Calu3 (cell line): ENCODE measurements at places on chromosomes 5 and 9. TPM values are rescaled to one million over a fixed set of nuclear protein-coding genes. Genes with fewer than 3 reads are reported as not detected.
A peak's percentile ranks its signal among the peaks of the same experiment; 100 is the strongest.

GRCh38 chr9:31135567-31135966 is 1248.9 kb upstream of the ACO1 start:
- peaks cover 26% of the 10 kb centered on the region for H3K4me1 ChIP-seq
- peak overlapping the region; percentile 59 for H3K27ac ChIP-seq
- DNase-seq = no peak
- no peaks in the 10 kb centered on the region for H3K27me3 ChIP-seq
- no peaks in the 10 kb centered on the region for H3K36me3 ChIP-seq
- no peak overlapping the region for H3K4me3 ChIP-seq

DNA sequence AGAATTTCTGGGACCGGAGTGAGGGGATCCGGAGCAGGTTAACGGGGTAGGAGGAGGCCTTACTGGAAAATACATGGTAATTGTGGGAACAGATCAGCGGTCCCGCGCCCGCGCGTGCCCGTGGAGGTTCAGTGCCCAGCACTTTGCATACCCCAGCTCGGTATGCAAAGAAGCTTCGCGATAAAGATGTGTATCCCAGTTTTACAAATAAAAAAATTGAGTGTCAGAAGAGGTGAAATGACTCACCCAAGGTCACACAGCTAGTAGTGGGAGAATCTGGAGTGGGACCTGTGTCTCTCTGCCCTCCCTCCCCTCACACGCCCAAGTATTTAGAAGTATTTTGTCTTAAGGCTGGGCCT is 967 bp downstream of the NEURL1B start:
- H3K27me3 ChIP-seq = peaks cover 84% of the 10 kb centered on the region
- H3K4me3 ChIP-seq = peak overlapping the region; percentile 56
- H3K4me1 ChIP-seq = peaks cover 8% of the 10 kb centered on the region
- no peak overlapping the region for H3K27ac ChIP-seq
- H3K36me3 ChIP-seq = no peaks in the 10 kb centered on the region

DNA sequence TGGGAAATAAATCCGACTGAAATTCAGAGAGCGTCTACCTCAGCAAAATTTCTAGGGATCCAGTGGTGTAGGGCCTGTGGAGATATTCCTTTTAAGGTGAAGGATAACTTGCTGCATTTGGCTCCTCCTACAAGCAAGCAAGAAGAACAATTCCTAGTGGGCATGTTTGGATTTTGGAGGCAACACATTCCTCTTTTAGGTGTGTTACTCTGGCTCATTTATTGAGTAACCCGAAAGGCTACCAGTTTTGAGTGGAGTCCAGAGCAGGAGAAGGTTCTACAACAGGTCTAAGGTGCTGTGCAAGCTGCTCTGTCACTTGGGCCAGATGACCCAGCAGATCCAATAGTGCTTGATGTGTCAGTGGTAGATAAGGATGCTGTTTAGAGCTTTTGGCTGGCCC is 862.4 kb upstream of the CDH9 start:
- peaks cover 4% of the 10 kb centered on the region for H3K36me3 ChIP-seq
- no peaks in the 10 kb centered on the region for H3K27me3 ChIP-seq
- H3K4me3 ChIP-seq = no peak overlapping the region
- H3K27ac ChIP-seq = no peak overlapping the region
- H3K4me1 ChIP-seq = no peaks in the 10 kb centered on the region

DNA sequence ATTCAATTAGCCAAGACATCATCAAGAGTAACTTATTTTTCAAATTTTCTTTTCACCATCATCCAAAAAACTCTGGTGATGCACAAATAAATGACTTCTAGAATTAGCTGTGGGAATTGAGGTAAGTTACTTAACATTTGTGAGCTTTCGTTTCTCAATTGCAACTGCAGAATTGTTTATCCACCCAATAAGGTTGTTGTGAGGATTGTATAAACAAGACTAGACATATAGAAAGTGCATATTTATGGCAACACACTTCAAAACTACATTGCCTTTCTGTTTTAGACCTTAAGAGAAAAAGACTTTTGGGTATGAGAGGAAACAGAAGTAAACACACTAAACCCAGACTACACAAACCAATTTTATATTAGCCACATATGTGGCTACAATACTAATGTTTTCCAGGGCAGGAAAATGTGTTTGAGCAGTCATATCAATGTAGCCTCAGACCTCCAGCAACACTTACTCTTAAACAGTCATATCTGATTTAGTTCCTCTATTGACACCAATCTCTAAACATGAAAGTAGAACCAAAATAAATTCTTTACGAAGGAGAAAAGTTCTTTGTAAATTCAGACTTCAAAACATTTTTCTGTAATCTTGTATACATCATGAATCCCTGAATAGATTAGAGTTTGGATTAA is 488.0 kb upstream of the CYLC2 start:
- H3K4me1 ChIP-seq = no peaks in the 10 kb centered on the region
- no peak for DNase-seq
- H3K36me3 ChIP-seq = no peaks in the 10 kb centered on the region
- H3K4me3 ChIP-seq = no peak overlapping the region
- H3K27me3 ChIP-seq = no peaks in the 10 kb centered on the region
- no peak overlapping the region for H3K27ac ChIP-seq

DNA sequence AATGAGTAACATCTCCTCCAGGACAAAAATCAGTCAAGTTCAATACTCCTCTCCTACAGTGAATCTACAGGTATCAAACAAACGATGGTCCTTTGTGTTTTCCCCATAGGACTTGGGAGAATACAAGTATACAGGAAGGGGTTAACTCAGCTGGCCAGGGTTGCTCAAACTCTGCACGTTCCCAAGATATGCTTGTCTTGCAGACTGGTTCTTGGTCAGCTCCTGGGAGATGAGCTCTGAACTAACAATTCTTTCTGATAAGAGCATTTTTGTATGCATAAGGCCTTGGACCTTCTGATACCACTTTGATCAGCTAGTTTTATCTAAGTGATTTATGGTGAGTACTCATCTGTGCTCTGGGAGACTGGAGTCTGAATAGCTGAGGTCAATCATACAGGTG is 42.1 kb downstream of the LOX start:
- H3K36me3 ChIP-seq = no peaks in the 10 kb centered on the region
- no peaks in the 10 kb centered on the region for H3K27me3 ChIP-seq
- no peak overlapping the region for H3K4me3 ChIP-seq
- H3K27ac ChIP-seq = no peak overlapping the region

The PCDHGA8 gene
- total RNA-seq = 0.95 and 1.1 TPM in 2 replicates
